ENCODE measurements at places on chromosomes 6 and 20.
A peak's percentile ranks its signal among the peaks of the same experiment; 100 is the strongest.

DNA sequence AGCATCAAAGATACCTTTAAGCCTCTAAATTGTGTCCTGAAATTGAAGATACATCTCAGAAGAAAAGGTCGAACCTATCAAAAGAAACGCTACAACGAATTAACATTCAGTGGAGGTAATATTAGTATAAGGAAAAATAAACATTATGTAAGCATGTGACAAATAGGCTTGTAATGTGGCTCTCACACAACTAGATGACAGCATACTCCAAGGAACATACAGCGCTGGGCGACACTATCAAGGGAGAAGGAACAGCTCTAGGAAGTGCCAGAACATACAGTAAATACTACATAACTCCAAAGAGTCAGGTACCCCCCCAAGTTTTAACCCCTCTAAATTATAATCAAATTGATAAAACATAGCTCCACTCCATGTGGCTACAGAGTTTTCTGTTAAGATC is 103.5 kb downstream of the LAMP5 start:
- no peaks in the 10 kb centered on the region for H3K27me3 ChIP-seq
- H3K27ac ChIP-seq, result no peak overlapping the region
- no peaks in the 10 kb centered on the region for H3K36me3 ChIP-seq

DNA sequence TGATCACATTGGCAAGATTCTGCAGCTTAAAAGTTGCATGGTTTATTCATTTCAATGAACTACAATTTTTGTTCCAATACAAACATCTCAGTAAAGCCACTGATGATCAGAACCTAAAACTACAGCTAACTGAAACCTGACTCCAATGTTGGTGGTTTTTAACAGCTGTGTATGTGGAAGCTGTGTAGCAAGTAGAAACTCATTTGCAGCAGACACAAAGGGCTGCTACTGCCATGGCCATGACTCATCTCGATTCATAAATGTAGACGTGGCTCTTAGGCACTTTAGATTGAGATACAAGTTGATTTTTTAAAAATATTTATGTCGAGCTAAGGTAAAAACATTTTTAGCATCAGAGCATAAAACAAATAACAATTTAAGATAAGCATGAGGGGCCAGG is 19.5 kb upstream of the MAP3K4 start:
- no peak for DNase-seq
- H3K27me3 ChIP-seq, result peaks cover 4% of the 10 kb centered on the region
- H3K4me3 ChIP-seq, result no peak overlapping the region
- no peaks in the 10 kb centered on the region for H3K4me1 ChIP-seq
- no peak overlapping the region for H3K27ac ChIP-seq

GRCh38 chr20:49964964-49965780 is 17.6 kb upstream of the SNAI1 start:
- DNase-seq, result no peak
- H3K27ac ChIP-seq, result no peak overlapping the region
- H3K4me1 ChIP-seq, result no peaks in the 10 kb centered on the region
- no peaks in the 10 kb centered on the region for H3K36me3 ChIP-seq

DNA sequence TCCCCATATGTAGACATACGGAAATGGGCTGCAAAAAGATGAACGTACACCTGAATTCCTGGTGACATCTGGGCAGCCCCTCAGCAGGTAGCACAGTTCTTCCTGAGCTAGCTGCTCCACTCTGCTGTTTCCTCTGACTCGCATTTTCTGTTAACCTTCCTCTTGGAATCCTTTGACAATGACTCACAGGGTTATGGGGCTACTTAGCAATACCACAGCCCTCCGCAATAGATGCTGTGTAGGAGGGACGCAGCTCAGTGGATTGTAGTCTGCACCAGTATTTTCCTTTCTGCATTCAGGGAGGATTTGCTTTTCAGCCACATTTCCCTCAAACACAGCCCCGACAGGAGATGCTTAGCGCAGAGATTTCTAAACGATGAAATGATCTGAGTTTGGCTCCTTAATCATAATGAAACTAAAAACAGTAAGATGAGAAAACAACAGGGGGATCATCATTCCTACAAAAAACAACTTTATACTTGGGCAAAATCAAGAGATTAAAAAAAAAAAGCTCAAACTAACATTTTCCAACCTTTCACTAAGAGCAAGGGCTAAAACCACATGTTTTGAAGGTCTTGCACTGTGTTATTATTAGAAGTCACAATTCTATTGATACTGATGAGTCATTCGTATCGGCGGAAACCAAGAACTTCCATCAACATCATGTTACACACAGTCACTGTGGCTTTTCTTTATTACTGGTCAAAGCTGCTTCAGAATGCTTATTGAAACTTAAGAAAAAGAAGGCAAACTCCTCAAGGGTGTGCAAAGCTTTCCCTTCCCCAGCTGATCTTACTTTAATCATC is 12.2 kb downstream of the BACH2 start:
- DNase-seq, result peak; percentile 81
- peaks cover 80% of the 10 kb centered on the region for H3K4me1 ChIP-seq
- peak overlapping the region; percentile 91 for H3K27ac ChIP-seq

DNA sequence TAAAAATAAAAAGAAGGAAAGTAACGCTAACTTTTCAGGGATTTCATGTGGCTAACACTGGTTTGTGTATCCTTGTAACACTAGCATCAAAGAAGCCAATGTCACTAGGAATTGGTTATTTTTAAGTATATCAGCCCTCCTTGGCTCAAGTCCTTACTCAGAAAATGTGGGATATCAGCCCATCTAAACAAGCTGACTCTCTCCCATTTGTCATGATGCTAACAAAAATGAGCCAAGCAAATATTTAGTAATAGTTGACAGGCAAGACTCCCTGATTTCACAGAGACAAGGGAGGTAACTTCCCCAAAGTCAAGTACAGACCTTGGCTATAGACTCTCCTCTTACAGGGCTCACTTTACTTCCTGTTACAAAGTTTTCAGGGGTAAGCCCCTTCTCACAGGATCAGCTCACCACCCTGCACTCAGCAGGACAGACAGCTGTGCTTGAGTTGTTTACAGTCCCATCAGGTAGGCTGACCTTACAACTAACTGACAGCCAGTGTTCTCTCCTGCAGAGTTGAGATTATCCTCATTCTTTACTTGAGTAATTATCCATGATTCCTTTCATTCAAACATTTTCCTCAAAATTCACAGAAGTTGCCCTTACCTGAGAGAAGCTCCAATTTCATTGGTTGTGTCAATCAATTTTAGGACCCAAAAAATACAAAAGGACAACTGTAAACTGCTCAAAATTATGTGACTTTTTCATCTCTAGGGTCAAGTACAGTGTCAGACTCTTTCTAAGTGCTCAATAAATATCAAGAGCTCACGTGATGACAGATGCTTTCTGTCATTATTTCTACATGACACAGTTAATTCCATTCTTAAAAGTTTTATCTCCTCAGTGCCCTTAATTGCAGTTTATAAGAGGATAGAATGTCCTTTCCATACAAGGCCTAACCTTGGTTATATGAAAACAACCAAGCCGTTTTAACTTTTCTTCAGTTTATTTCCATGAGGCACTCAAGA is 38.1 kb upstream of the BMP5 start:
- no peaks in the 10 kb centered on the region for H3K36me3 ChIP-seq
- H3K4me1 ChIP-seq, result no peaks in the 10 kb centered on the region
- no peak overlapping the region for H3K27ac ChIP-seq
- DNase-seq, result no peak
- H3K27me3 ChIP-seq, result no peaks in the 10 kb centered on the region

DNA sequence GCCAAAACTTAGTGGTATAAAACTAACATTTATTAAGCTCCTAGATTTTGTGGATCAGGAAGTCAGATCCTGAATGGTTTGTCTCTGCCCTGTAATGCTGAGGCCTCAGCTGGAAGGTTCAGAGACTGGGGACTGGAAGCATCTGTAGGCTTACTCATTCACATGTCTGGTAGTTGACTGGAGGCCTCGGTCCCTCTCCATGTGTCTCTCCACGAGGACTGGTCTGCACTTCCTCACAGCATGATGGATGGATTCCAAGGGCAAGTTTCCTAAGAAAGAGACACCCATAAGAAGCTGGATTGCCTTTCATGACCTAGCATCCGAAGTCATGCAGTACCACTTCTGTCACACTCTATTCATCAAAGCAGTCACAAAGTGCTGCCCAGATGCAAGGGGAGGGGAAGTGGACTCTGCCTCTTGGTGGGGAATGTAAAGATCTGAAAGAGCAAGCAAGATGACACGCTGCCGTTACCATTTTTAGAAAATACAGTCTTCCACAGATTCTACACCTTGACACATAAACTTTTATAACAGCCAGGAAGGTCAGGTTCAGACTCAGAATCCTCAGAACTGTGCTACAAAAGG is 17.2 kb upstream of the MDGA1 start:
- H3K4me3 ChIP-seq, result no peak overlapping the region
- DNase-seq, result no peak
- no peaks in the 10 kb centered on the region for H3K36me3 ChIP-seq
- H3K4me1 ChIP-seq, result peaks cover 12% of the 10 kb centered on the region
- H3K27me3 ChIP-seq, result peaks cover 6% of the 10 kb centered on the region
- H3K27ac ChIP-seq, result no peak overlapping the region

- no peaks in the 10 kb centered on the region for H3K27me3 ChIP-seq
- no peaks in the 10 kb centered on the region for H3K4me1 ChIP-seq
- H3K36me3 ChIP-seq, result no peaks in the 10 kb centered on the region
- DNase-seq, result no peak
- H3K27ac ChIP-seq, result no peak overlapping the region
Measured at GRCh38 chr20:8640461-8640860, 428.4 kb upstream of the PLCB4 start.

- peaks cover 31% of the 10 kb centered on the region for H3K4me1 ChIP-seq
- H3K27ac ChIP-seq, result no peak overlapping the region
- DNase-seq, result peak; percentile 65
Measured at GRCh38 chr6:26272171-26272637, 92.8 kb upstream of the BTN3A2 start.

GRCh38 chr20:34574861-34575260 is 16.3 kb downstream of the MAP1LC3A start:
- peaks cover 14% of the 10 kb centered on the region for H3K4me1 ChIP-seq
- H3K4me3 ChIP-seq, result no peak overlapping the region
- no peak for DNase-seq
- peaks cover 13% of the 10 kb centered on the region for H3K36me3 ChIP-seq
- H3K27ac ChIP-seq, result no peak overlapping the region
- no peaks in the 10 kb centered on the region for H3K27me3 ChIP-seq

DNA sequence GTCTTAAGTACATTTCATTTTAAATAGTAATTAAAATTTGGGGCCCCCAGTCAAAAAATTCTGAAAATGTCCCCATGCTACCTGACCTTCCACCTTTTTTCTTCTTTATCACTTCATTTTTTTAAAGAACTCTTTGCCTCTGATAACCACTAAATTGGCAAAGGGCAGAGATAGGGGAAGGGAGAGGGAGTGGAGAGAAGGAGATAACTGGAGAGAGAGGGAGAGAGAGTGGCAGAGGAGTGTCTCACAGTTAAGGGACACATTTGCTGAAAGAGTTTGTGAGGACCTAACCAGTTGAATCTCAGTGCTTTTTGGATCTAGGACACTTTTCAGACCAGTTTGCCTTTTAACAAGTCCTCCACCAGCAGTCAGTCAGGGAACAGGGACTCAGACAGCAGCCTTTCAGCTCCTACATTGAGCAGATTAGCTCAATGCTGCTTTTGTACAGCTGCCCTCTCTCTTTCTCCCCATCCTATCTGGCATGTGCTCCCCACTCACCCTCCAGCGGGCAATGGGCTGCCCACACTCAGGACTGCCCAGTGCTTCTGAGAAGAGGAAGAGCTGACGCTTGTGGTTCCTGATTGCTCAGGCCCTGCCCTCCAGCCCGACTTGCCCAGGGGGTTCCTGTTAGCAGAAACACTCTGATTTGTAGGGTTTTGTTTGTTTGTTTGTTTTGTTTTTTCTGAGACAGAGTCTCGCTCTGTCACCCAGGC is 14.4 kb downstream of the ARMC2 start:
- DNase-seq, result no peak
- H3K27me3 ChIP-seq, result peaks cover 6% of the 10 kb centered on the region
- peak overlapping the region; percentile 8 for H3K27ac ChIP-seq
- H3K36me3 ChIP-seq, result peaks cover 46% of the 10 kb centered on the region
- no peak overlapping the region for H3K4me3 ChIP-seq
- H3K4me1 ChIP-seq, result peaks cover 28% of the 10 kb centered on the region

GRCh38 chr6:135936606-135937005 is 85.1 kb downstream of the PDE7B start:
- H3K4me1 ChIP-seq, result no peaks in the 10 kb centered on the region
- H3K27ac ChIP-seq, result no peak overlapping the region
- no peaks in the 10 kb centered on the region for H3K27me3 ChIP-seq
- peaks cover 12% of the 10 kb centered on the region for H3K36me3 ChIP-seq
- H3K4me3 ChIP-seq, result no peak overlapping the region

GRCh38 chr6:116329156-116329555 is 41.6 kb upstream of the DSE start:
- no peak for DNase-seq
- H3K4me1 ChIP-seq, result peaks cover 1% of the 10 kb centered on the region
- no peak overlapping the region for H3K4me3 ChIP-seq
- H3K27ac ChIP-seq, result no peak overlapping the region
- H3K36me3 ChIP-seq, result no peaks in the 10 kb centered on the region

GRCh38 chr6:169208011-169208410 is 45.6 kb downstream of the THBS2 start:
- H3K4me3 ChIP-seq, result no peak overlapping the region
- no peak overlapping the region for H3K27ac ChIP-seq
- peaks cover 6% of the 10 kb centered on the region for H3K27me3 ChIP-seq

- no peak overlapping the region for H3K27ac ChIP-seq
- peaks cover 11% of the 10 kb centered on the region for H3K36me3 ChIP-seq
- no peak overlapping the region for H3K4me3 ChIP-seq
- H3K4me1 ChIP-seq, result peaks cover 6% of the 10 kb centered on the region
Measured at GRCh38 chr6:73797861-73798260, 101.9 kb downstream of the CD109 start.

DNA sequence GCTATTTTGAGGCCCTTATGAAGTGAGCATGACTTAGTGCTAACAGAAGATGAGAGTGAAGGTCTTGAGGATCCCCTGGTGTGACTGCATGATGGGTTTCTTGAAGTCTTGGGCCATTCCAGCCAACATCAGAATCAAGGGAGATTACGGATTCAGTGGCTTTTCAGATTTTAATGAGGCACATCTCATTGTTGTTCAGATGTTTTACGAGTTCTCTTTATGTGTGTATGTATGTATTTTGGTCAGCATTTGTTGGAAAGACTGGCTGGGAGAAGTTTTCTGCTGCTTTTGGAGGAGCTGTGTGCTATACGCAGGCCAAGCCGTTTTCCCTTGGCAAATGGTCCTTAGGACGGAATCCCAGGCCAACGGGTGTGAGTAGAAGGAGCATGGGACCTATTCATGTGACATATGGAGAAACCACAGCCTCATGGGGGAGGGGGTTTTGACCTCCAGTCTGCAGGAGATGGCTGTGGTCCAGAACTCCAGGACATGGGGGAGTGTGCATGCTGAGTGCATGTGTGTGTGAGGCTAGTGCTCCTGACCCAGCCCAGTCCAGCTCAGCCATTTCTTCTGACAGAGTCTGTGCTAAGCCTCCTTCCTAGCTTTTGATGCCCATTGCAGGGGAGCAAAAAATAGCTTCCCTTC is 35.3 kb downstream of the CHMP4B start:
- no peak for DNase-seq
- H3K27me3 ChIP-seq, result no peaks in the 10 kb centered on the region
- no peak overlapping the region for H3K4me3 ChIP-seq
- H3K4me1 ChIP-seq, result peaks cover 65% of the 10 kb centered on the region
